ENCODE measurements at places on chromosomes 5 and 9.

GRCh38 chr9:137046088-137046787 is at the start of gene NPDC1:
TSS of gene NPDC1 (minus strand) at chr9:137046177. CDS start at chr9:137045989, 188 bp downstream.
- peak; percentile 73 for DNase-seq

- DNase-seq = no peak
These were observed 68.6 kb upstream of the DPYSL3 start for GRCh38 chr5:147578228-147579024.

- DNase-seq = no peak
These were observed 25.8 kb downstream of the DDX46 start for GRCh38 chr5:134784241-134784920.

- DNase-seq = no peak
These were observed 930.5 kb downstream of the TLE4 start for GRCh38 chr9:80502306-80502705.

GRCh38 chr5:61790678-61791077 is 458.6 kb downstream of the ZSWIM6 start:
- DNase-seq = no peak
